ENCODE measurements at places on chromosomes 7 and 10.

DNA sequence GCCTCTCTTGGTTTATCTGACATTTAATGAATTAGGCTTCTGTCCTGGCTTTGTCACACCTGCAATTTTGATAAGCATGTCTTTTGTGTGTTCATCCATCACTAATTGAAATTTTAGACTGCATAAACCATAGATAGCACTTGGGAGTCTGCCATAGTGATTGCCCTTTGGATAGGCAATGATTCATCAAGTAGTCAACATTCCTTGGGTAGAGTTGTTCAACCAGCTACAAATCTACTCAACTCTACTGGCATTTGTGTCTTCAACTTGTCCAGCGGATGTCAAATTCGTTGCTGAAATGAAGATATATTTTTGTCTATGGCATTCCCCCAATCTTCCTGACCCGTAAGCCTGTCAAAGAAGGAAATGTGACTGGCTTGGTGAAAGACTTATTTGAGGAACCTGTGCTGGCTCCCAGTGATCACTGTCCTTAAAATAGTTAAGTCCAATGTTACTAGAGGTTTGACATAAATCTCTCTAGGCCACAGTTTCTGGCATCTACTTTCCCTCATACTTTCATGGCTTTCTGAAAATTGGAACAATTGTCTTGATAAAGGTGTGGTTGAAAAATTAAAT lies 33.7 kb upstream of the CREB5 start:
- no peak for DNase-seq

- no peak for DNase-seq
Observed at GRCh38 chr10:95397747-95398146, 106.9 kb upstream of the PDLIM1 start.

- no peak for DNase-seq
Observed at GRCh38 chr10:5373307-5373706, 8.5 kb downstream of the UCN3 start.

DNA sequence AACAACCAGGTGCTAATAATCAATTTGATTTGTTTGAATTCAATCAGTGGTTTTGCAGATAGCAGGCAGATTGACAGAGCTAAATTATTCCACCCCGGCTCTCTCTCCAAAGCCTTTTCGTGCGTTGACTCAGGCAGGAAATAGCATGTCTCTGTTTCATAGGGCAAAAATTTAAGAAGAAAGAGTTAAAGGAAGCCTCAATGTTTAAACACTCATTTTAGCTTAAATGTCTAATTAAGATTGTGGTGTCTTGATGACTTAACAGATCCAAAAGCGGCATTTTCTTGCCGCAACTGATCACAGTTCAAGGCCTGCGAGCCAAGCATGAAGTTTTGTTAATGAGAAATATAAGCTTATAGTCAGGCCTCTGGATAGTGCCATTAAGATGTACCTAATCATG lies 1051.1 kb upstream of the AUTS2 start:
- no peak for DNase-seq

- DNase-seq, result no peak
Observed at GRCh38 chr10:95505084-95505610, 56.0 kb downstream of the SORBS1 start.

GRCh38 chr7:50838675-50839377 lies 56.1 kb upstream of the GRB10 start:
- DNase-seq, result no peak

- DNase-seq, result no peak
Observed at GRCh38 chr7:676972-677385, 49.5 kb upstream of the DNAAF5 start.

GRCh38 chr10:118957966-118958365 lies 71.5 kb upstream of the NANOS1 start:
- DNase-seq, result no peak

GRCh38 chr10:18500576-18500975 lies 150.8 kb downstream of the NSUN6 start:
- no peak for DNase-seq

DNA sequence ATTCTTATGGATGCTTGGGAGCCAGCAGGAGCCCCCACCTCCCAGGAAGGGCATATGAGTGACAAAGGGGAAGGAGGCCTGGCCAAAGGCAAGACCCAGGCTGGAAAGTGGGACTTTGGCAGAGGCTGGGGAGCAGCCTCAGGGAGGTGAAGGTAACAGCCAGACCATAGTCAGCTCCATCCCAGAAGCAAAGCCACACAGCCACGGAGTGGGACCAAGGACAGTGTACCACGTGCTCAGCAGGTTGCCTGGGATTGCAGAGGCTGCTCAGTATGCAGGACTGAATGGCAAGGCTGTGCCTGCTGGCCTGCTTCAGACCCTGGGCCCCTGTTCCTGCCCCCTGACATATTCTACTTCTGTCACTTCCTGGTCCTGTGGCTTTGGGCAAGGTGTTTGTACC lies 17.6 kb upstream of the GPR26 start:
- no peak for DNase-seq

DNA sequence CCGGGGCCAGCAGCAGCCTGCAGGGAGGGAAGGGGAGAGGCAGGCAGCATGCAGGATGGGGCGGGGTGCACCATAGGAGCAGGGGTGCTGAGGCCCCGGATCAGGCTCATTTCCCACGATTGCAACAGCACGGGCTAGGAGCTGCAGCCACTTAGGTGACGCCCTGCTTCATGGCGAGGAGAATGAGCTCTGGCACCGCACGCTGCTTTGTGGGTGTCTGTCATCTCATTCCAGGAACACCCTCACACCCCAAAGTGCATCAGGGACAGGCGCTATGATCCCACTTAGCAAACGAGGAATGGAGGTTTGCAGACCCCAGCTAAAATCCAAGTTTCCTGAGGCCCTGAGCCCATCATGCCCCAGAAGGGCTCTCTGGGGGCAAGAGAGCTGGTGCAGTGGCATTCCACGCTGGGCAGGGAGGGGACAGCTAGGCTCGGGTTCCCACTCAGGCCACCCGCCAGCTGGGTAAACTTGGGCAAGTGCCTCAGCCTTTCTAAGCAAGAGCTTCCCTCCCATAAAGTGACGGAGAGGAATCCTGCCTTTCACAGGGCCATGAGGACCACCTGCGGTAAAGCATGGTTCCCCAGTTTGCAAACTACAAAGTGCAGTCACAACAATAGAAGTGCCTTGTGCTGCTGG lies 9.3 kb downstream of the KCNH2 start:
- DNase-seq, result no peak

- DNase-seq, result no peak
Observed at GRCh38 chr10:122182308-122182707, 88.8 kb upstream of the BTBD16 start.

DNA sequence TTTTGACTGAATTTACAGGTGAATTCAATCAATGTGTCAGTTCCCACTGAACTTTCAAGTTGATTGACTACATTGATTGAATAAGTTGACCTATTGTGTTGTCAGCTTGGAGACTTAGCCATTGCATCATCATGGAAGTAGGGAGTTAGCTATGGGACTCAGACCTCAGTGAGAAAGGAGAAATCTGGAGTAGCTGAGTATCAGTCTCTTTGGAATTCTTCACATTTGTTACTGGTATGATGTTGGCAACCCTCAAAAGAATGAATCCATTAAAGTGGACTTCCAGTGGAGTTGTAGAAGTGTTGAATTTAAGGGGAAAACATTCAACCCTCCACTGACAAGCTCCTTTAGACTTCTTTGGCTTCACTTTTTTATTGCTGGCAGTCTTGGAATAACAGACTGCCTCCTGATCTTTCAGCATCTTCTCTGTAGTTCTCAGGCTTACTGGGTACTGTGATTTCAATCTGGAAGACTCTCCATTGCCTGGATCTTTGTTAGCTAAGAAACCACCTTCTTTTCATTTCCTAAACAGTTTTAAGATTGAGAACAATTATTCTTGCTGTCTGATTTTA lies 160.3 kb upstream of the NRP1 start:
- DNase-seq, result no peak

- no peak for DNase-seq
Observed at GRCh38 chr7:45583296-45583695, 9.1 kb downstream of the ADCY1 start.

DNA sequence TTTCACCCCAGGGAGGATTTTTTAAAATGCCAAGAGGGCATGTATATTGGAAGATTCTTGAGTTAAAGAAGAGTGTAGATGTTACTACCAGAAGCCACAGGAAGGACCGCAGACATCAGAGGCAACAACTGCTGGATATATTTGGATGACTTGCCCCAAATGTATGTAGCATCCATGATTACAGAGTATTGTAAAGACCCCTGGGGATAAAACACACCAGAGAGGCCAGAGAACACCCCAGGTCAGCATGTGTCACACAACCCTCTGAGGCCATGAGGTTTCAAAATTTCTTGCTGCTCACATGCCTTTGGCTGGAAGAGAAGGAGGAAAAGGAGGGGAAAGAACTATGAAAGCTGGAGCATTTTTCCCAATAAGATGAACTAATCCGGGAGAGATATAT lies 108.0 kb upstream of the LSM8 start:
- no peak for DNase-seq

DNA sequence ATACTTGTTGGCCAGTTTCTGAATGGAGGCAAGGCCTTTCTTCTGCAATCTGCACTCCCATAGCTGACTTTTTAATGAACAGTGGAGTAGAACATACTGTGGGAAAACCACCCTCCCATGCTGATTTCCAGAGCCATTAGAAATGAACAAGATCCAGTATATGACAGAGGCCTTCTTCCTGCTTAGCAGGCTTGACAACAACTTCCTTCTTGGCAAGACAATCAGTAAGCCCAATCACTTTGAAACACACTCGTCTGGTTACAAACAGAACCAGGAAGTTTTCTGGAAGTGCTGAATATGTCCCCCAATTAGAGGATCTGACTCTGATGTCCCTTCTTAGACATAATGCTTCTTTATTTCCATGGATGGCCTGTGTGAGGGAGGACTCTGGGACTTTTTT lies 103.4 kb downstream of the SAMD9 start:
- no peak for DNase-seq

GRCh38 chr7:2037808-2038522 lies 194.8 kb downstream of the MAD1L1 start:
- no peak for DNase-seq

DNA sequence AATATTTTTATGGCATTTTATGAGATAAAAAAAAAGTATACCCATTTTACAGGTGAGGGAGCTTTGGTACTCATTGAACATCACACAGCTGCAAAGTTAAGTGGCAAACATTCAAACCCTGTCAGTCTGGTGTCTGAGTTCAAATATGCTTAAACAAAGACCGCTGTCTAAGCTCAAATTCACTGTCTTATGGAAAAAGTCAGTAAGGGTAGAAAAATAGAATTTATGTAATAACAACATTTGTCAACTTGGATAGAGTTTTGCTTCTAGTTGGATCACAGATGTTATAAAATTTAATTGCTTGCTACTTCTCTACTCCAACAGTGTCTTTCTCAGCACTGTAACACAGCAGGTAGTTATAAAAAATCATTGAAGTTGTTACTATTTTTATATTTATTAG lies 161.7 kb upstream of the CSTF2T start:
- no peak for DNase-seq
